Adipose tissue (tissue), 3 donors: ENCODE measurements at places on chromosomes 1 and 21. TPM values are rescaled to one million over a fixed set of nuclear protein-coding genes. Genes with fewer than 3 reads are reported as not detected.

Gene ILF2
- polyA plus RNA-seq: 56.3 TPM

Gene S100A5
- polyA plus RNA-seq: not detected

Gene CREG1
- polyA plus RNA-seq: 113 TPM

Gene ZNF281
- 1.8 TPM for polyA plus RNA-seq

Gene SEMA6C
- 22.9 TPM for polyA plus RNA-seq

Gene MAP10
- 0.91 TPM for polyA plus RNA-seq

Gene FAM43B
- 0.80 TPM for polyA plus RNA-seq

Gene AJAP1
- 0.37 TPM for polyA plus RNA-seq

Gene RPTN
- polyA plus RNA-seq: not detected

Gene CCDC190
- not detected for polyA plus RNA-seq

Gene PADI3
- polyA plus RNA-seq: not detected

Gene AZIN2
- 1.4 TPM for polyA plus RNA-seq

Gene FALEC
- 0.15 TPM for polyA plus RNA-seq

Gene FCAMR
- not detected for polyA plus RNA-seq

Gene ZFP69
- polyA plus RNA-seq: 1.2 TPM

Gene AMIGO1
- polyA plus RNA-seq: 3.8 TPM

Gene MIXL1
- not detected for polyA plus RNA-seq

Gene DLGAP3
- polyA plus RNA-seq: 0.22 TPM

Gene STPG1
- polyA plus RNA-seq: 6.9 TPM

Gene BLACAT1
- polyA plus RNA-seq: 0.06 TPM

Gene AK4
- 19.3 TPM for polyA plus RNA-seq

Gene ABCG1
- 3.4 TPM for polyA plus RNA-seq

Gene APOBEC4
- polyA plus RNA-seq: not detected

Gene CMPK1
- 74.7 TPM for polyA plus RNA-seq

Gene CCDC27
- not detected for polyA plus RNA-seq

Gene AMY1A
- polyA plus RNA-seq: not detected

Gene NTNG1
- polyA plus RNA-seq: 0.43 TPM

Gene NCSTN
- 31.7 TPM for polyA plus RNA-seq

Gene PDE4B
- polyA plus RNA-seq: 1.3 TPM

Gene OR6F1
- not detected for polyA plus RNA-seq

Gene CYP2J2
- polyA plus RNA-seq: 0.25 TPM

Gene STXBP3
- 19.2 TPM for polyA plus RNA-seq

Gene NR1I3
- polyA plus RNA-seq: 0.22 TPM

Gene KDF1
- polyA plus RNA-seq: 0.94 TPM

Gene SLFNL1
- 0.07 TPM for polyA plus RNA-seq

Gene S100A4
- 447 TPM for polyA plus RNA-seq

Gene PCSK9
- polyA plus RNA-seq: 0.34 TPM

Gene CLEC20A
- not detected for polyA plus RNA-seq

Gene FAM110D
- 1.5 TPM for polyA plus RNA-seq

Gene ZCCHC17
- polyA plus RNA-seq: 27.0 TPM

Gene TMPRSS2
- polyA plus RNA-seq: 111 TPM

Gene XCL2
- polyA plus RNA-seq: not detected

Gene LRRC3
- 2.1 TPM for polyA plus RNA-seq

Gene PIGC
- polyA plus RNA-seq: 18.2 TPM

Gene LSS
- polyA plus RNA-seq: 60.7 TPM

Gene LEFTY1
- polyA plus RNA-seq: 60.5 TPM

Gene TLCD4
- polyA plus RNA-seq: 2.1 TPM

Gene LENEP
- polyA plus RNA-seq: not detected
